ENCODE measurements at places on chromosomes 1 and 21.
A peak's percentile ranks its signal among the peaks of the same experiment; 100 is the strongest.

DNA sequence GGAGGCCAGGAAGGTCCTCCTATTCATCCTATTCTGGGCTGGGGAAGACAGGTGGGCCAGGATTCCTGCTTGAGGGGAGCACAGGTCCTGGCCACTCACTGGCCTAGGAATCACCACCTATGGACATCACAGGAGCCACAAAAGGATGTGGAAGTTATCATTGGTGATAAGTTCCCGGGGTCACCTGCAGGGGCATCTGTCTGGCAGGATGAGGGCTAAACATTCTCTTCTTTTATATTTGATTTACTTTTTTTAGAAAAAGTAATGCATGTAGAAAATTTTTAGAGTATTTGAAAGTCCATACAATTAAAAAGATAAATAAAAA lies 33.2 kb upstream of the KIAA0040 start:
- no peak for DNase-seq

- DNase-seq, result no peak
Observed at GRCh38 chr1:78726686-78727085, 77.1 kb downstream of the IFI44 start.

DNA sequence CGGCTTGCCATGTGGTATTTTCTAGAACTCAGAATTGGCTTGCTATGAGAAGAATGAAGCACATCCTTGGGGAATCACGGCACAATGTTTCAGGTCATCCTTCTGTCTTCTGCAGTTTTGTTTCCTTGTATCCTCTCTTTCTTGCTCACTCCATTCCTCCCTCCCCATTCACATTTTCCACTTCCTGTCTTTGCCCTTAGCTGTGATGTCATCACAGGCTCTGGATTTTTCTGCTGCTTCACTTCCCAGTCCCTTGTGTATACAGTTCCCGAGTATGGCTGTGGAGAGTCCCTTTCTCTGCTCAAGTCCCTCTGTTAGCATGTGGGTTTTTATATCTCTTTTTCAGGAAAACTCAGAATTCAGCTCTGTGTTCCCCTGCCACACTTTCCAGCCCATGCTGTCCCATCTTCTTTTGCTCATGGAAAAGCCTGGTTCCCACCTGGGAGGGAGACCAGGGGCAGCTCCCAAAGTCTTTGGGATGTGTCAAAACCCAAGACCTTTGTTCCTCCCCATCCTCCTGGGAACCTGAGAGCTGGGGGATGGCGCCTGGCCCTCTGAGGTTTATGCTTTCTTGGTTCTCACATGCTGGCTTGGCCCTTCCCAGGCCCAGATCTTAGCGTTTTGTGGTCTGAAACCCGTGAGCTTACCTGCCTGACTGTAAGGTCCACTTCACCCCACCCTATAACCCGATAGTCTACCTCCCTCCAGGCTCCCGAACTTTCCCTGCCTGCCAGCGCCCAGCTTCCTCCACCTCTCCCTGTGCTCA lies 4.8 kb upstream of the RGS16 start:
- no peak for DNase-seq

GRCh38 chr1:15609631-15610030 lies 7.6 kb upstream of the DDI2 start:
- no peak for DNase-seq

DNA sequence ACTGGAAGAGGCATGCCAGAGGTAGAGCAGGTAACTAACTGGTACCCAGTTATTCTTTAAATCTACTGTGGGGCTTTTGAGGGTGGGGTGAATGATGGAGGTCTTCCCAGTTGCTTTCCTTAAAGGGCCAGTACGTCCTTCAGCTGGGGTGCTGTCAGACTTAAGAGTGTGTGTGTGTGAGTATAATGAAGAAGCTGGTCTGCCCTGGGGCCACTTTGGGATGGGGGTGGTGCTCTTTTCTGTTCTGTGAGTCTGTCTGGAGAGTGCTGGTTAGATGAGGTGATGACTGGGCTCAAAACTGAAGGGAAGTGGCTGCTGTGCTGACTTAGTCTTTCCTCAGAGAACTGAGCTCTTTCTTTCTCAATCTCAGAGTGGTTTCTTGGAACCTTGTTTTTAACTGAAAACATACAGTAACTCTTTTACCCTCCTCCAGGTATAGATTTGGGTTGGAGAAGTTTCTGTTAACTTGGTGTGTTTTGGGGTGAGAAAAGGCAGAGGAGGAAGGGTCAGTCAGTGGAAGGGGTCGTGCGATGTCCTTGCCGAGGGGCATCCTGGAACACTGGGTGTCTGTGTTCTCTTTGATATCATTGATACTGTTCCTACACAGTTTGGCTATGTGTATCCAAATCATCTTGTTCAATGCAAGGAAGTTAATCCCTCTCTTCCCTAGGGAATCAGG lies 746 bp downstream of the MACF1 start:
- DNase-seq, result peak; percentile 79

DNA sequence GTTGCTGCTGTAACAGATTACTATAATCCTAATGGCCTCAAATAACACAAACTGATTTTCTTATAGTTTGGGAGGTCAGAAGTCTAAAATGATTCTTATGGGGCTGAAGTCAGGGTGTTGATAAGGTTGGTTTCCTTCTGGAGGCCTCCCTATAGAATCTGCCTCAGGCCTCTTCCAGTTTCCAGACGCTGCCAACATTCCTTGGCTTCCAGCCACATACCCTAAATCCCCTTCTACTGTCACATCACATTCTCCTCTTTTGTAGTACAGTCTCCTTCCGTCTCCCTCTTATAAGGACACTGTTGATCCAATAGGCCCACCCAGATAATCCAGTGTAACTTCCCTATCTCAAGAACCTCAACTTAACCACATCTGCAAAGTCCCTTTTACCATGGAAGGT lies 145.3 kb upstream of the NCAM2 start:
- no peak for DNase-seq

DNA sequence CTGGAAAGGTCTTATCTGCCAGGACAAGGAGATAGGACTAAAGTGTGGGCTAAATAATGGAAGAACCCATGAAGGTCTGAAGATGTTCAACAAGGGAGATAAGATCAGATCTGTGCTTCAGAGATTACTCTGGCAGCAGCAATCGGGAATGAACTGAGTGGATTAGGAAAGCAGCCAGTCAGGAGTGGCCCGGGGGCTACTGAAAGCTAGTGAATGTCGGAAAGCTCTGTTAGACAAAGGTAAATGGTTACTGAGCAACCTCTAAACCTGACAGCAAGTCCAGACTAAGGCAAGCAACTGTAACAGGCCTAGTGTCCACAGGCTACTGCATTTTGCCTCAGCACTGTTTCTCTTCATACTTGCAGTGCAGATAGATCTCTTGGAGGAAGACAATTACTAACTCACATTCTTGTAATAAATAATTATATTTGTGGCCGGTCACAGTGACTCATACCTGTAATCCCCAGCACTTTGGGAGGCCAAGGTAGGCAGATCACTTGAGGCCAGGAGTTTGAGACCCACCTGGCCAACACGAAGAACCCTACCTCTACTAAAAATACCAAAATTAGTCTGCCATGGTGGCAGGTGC lies 12.5 kb downstream of the IQGAP3 start:
- no peak for DNase-seq

DNA sequence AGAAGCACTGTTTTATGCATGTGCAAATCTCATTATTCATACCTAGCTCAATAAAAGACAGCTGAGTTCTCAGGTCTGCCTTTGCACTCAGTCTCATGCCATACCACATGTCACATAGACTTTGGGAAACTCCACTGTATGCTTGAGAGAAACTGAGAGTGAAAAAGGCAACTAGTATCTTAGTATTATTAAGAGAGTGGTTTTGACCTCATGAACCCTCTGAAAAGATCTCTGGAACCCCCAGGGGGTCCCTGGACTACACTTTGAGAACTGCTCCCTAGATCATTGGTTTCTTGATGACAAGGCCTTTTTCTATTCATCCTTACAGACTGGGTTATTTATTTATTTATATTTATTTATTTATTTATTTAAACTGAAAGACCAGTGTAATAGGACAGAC lies 3.7 kb upstream of the RHEX start:
- DNase-seq, result no peak

DNA sequence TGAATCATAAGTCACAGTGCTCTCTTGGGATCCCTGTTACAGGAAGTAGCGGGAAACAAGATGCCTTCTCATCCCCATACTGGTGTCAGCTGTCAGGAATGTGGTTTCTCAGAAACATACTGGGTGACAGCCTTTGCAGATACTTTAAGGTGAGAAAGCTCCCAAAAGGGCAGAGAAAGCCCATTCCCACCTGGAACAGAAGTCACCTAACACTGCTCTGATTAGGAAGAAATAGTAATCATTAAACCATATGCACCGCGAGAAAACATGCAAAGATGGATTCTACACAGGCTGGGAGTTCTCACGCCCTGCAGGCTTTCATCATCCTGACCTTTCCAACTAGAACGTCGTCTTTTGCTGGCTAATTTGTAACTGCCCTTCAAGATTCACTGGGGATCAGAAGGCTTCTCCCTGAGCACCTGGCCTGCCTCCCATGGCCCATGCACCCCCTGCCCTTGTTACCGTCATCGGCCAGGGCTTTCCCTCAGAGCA lies 46.2 kb upstream of the SLC44A3 start:
- no peak for DNase-seq

GRCh38 chr1:32398401-32398800 lies 4.2 kb upstream of the BSDC1 start:
- DNase-seq, result no peak

DNA sequence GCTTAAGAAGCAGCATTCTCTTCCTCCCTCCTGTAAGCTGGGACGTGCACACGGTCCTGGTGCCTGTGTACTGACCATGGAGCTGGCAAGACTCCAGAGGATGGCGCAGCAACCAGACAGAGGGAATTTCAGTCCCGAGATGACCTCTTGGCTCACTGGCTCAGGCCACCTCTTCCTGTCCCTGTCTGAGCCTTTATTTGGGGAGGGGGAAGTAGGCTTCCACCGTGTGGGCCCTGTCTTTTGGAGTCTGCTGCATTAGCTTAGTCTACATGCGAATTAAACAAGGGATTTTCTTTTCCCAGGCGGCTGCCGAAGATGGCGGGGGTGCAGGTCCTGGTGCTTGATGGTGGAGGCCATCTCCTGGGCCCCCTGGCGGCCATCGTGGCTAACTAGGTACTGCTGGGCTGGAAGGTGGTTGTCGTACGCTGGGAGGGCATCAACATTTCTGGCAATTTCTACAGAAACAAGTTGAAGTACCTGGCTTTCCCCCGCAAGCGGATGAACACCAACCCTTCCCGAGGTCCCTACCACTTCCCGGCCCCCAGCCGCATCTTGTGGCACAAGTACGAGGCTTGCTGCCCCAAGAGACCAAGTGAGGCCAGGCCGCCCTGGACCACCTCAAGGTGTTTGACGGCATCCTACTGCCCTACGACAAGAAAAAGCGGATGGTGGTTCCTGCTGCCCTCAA lies 10.2 kb downstream of the IL24 start:
- no peak for DNase-seq

- DNase-seq, result no peak
Observed at GRCh38 chr1:107404756-107405155, 263.9 kb downstream of the NTNG1 start.

DNA sequence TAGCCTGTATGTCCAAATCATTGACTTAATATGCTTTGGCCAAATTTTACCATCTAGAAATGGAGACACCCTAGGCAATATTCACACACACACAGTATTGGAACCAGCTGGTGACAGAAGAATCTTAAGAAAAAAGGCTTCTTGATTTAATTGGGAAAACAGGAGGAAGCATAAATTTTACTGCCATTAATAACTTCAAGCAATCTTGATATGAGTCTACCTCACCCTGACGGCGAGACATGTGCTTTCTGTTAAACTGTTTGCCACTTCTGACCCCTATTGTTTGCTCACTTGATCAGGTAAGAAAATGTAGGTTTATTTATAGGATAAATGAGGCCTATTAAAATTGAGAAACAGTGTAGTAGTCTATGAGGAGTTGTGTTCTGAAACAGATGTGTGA lies 73.2 kb downstream of the KIFAP3 start:
- DNase-seq, result no peak

- no peak for DNase-seq
Observed at GRCh38 chr21:33290441-33290840, 24.3 kb downstream of the IL10RB start.

Measured in stimulated activated CD4-positive, alpha-beta T cell treated with anti-CD3 and anti-CD28 coated beads, Interleukin-4, amount 100 ng/mL, for 4 hours (primary cell).